ENCODE measurements at places on chromosomes 1 and 21.

DNA sequence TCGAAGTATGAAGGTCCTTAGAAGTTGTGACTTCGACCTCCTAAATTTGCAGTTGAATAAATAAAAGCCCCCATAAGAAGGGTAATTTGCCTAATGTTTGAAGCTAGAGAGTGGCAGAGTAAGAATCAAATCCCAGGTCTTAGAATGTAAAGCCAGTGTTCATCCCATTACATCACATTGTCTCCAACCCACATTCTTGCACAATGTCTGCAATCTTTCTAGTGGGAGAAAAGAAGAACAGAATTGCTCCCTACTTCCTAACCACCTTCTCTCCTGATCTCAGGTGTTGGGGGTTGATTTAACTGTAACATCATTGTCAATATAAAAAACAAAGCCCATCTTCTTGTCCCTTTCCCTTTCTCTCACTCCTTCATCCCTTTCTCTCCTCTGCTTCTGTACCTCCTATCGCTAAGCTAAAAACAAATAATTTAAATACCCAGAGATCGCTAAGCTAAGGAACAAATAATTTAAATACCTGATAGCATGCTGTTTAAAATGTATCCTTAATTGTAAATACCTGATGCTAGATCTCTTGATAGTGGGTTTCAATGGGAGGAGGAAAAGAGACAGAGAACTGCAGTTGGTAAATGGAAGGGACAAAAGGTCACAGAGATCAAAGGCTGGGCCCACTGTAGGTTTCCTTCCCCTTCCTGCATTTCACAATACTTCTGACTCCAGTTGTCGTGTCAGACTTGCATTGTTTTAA lies 32.1 kb upstream of the CCDC190 start:
- DNase-seq = no peak

GRCh38 chr1:20775700-20776099 lies 11.4 kb downstream of the HP1BP3 start:
- DNase-seq = no peak

DNA sequence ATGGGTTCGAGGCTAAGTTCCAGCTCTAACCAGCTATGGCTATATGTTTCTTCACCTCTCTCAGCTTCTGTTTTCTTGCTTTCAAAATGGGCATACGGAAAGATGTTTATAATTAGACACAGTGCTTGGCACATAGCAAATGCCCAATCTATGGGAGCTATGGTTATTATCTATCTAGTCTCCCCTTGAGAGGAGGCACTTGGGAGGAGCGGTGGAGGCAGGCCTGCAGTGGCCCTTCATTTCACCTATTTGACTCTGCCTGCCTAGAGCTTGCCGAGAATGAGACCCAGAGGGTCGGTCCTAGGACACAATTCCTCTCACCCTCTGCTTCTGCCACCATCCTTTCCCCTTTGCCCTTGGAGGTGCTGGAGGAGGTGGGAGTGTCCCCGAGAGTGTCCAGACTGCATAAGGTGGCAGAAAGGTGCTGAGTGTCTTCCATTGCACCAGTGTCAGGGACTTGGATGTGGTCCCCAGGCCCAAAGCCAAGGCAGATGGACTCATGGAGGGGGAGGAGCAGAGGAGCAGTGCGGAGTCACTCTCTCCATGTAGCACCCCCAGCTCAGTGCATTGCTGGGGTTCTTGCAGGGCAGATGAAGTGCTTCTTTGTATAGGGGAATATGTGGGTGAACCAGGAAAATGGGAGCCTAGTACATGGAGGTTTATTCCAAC lies 9.0 kb downstream of the LGR6 start:
- no peak for DNase-seq

- DNase-seq = peak; percentile 12
Measured at GRCh38 chr1:219126377-219126776, 47.3 kb upstream of the LYPLAL1 start.

- DNase-seq = peak; percentile 77
Measured at GRCh38 chr21:34027721-34028461, 45.5 kb upstream of the MRPS6 start.

DNA sequence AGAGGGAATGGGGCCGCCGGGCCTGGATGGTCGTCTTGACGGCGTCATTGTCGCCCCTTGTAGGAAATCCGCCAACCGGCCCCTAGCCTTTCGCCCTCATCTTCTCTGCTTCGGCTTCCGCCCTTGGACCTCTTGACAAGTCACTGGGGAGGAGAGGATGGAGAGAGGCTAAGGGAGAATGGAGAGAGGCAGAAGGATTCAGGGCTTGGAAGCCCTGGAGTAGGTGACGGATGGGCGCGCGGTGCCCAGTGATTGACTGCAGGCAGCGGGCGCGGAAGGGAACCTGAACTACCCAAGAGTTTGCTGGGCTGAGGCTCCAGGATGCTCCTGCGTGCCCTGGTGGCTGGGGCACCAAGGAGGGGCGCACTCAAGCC lies 651 bp downstream of the PDE4B start:
- DNase-seq = peak; percentile 40

DNA sequence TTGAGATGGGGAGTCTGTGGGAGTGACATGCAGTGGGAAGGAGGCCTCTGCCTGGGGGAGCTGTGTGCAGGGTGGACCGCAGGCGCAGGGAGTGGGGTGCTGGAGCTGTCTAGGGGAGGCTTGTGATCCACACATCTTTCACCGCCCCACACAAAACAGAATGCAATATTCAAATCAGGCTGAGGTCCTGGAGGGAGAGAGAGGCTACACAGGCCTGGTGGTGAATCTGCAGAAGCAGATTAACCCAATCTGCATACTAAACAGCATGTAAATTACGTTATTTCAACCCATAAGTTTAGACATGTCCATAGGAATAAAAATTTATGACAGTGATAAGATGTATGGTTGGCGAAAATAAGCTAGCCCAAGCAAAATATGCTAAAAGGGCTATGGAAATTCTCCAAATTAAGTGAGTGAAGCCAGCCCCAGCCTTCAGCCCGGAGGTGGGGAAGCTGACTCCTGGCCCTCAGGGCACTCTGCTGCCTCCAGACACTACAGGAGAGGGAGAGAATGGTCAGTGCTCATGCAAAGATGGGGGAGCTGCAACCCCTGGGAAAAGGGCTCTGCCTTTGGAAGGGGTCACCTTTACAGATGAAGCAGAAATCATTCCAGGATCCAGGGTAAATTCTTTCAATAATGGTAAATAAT lies 156.2 kb upstream of the CTTNBP2NL start:
- DNase-seq = no peak

- DNase-seq = no peak
Measured at GRCh38 chr1:223776826-223777454, 64.6 kb downstream of the CAPN2 start.

Measured in EL (cell line).